Transverse colon (tissue), 4 donors: ENCODE measurements at places on chromosomes 6 and 20. TPM values are rescaled to one million over a fixed set of nuclear protein-coding genes. Genes with fewer than 3 reads are reported as not detected.

Gene CFAP61
- total RNA-seq, result not detected

Gene NMBR
- not detected for total RNA-seq

Gene IMPG1
- total RNA-seq, result not detected

GRCh38 chr6:106147476-106147875, 61.3 kb downstream of the PRDM1 start:
- no peak overlapping the region for H3K27ac ChIP-seq
- DNase-seq, result no peak
- no peaks in the 10 kb centered on the region for H3K27me3 ChIP-seq
- no peaks in the 10 kb centered on the region for H3K4me1 ChIP-seq
- H3K36me3 ChIP-seq, result no peaks in the 10 kb centered on the region
- H3K4me3 ChIP-seq, result no peak overlapping the region

Gene TBXT
- not detected for total RNA-seq

- H3K27ac ChIP-seq, result no peak overlapping the region
- no peak for DNase-seq
- H3K4me1 ChIP-seq, result no peaks in the 10 kb centered on the region
- no peaks in the 10 kb centered on the region for H3K36me3 ChIP-seq
These were observed 91.9 kb upstream of the EYA2 start for GRCh38 chr20:46802722-46803121.
